ENCODE measurements at places on chromosomes 2 and 18. TPM values are rescaled to one million over a fixed set of nuclear protein-coding genes. Genes with fewer than 3 reads are reported as not detected.

DNA sequence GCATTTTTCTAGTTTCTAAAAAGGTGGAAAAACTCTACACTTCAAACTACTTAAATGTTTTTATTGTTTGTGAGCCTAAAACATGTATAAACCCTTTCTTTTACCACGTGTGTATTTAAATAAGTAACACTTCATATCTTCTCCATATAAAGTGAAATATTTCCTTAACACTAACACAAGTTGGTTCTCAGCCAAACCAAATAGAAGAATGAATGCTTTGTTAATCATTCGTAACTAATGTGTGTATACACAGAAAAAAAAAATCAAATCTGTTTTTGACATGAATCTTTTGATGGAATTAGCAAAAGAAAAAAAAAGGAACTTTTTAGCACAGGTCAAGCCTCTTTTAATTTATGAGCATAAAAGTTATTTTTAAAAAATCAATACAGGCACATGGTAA, 89.3 kb downstream of the EHBP1 start:
- DNase-seq, result no peak

Gene EMX1
- 0.28 TPM for total RNA-seq

DNA sequence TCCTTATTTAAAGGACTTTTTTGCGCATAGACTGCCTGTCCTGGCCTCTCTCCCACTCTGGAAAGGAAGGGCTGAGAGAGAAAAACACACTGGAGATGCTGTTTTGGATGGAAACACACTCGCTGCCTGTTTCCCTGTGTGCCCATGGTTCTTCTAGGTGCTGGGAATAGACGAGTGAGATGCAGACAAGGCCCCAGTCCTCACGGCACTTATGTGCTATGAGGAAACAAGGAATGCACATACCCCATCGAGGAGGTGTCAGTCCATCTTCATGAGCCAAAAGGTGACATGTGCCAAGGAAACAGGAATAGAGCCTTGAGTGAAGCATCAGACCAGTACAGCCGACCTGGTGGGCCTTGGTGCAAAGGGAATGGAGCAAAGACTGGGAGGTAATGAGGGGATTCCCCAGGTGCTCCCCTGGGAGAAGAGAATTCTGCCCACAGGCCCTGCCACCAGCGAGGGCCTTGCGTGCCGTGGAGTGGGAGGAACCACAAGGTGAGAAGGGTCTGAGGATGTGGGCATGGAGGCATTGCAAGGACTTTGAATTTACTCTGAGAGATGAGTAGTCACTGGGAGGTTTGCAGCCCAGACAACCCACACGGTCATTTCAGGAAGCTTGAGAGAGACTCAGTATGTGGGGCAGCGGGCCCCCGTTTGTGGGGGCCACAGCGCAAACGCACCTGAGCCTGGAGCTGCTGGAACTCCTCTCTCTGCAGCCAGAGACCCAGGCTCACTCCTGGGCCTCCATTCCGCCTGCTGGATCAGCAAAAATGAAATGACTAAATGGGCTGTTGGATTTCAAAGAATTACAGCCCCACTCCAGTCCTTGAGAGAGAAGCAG, 197.5 kb upstream of the COPS8 start:
- DNase-seq, result no peak

- DNase-seq, result no peak
Observed at GRCh38 chr2:237603718-237604362, 13.3 kb upstream of the RAB17 start.

Gene DNER
- total RNA-seq, result 0.70 TPM

- DNase-seq, result no peak
Observed at GRCh38 chr2:233319256-233319655, 11.6 kb downstream of the SAG start.

Gene CCDC85A
- total RNA-seq, result 0.04 TPM

DNA sequence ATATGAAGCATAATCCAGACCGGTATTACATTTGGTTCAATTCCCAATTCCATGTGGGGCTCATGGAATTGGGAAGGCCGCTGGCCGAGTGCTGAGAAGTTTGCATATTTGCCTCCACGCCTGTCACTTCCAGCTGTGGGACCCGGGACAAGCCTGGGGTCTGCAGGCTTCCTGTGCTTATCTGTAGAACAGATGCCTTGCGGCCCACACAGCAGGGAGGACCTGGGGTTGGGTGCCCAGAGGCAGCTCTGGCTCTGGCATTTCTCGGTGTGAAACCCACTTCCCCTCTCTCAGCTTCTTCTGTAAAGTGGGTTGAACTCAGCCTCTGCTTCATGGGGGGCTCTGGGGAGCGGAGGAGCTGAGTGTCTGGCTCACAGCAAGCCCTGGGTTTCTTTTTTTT, 97.9 kb downstream of the SH3BP4 start:
- DNase-seq, result no peak

- DNase-seq, result peak; percentile 75
Observed at GRCh38 chr2:85551698-85552678, 9.3 kb downstream of the GGCX start.

Gene RIOK3
- 23.1 TPM for total RNA-seq

Gene LDLRAD4
- total RNA-seq, result 23.9 TPM

DNA sequence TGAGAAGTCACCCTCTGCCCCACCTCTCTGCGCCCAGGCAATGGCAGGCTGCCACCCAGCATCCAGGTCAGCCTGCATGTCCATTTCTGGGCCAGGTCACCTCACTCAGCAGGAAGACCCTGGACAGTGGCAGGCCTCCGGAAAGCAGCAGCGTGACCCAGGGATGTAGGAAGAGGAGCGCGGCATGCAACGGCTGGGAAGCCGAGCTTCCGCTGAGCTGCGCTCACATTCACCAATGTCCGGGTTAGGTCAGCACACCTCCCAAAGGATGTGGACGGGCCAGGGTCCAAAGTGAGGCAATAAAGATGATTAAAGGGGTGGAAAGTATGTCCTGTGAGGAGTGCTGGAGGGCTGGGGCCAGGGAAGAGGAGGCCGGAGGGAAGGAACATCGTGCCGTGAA, 174.5 kb downstream of the CTIF start:
- DNase-seq, result no peak

DNA sequence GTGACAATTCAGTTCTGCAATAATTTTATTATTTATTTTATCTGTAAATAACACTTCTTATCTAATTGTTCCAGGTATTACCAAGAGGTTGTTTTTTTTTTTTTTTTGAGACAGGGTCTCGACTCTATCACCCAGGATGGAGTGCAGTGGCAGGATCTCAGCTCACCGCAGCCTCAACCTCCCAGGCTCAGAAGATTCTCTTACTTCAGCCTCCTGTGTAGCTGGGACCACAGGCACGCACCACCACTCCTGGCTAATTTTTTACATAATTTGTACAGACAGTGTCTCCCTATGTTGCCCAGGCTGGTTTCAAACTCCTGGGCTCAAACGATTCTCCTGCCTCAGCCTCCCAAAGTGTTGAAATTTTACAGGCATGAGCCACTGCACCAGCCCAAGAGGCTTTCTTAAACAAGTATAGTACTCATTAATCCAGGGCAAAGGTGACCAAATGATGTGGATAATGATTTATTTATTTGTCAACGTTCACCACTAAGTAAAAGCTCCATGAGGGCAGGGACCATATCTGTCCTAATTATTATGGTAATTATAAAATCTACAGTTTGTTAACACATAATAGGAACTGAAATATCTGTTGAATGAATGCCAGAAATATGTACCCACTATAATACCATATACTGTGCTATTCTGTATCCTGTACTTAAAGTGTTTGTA, 12.0 kb downstream of the STK17B start:
- no peak for DNase-seq

DNA sequence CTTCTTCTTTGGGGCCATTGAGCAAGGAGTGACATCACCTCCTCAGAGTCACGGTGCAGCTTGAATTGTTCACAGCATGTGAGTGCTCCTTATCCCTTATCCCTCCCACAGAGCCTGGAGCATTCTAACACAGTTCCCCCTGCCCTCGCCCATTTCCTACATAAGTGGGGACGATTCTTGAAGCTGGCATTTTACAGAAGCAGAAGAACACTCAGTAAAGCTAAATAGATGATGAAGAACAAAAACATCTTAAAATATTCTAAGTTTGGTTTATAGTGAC, 135.8 kb upstream of the APCDD1 start:
- peak; percentile 53 for DNase-seq

DNA sequence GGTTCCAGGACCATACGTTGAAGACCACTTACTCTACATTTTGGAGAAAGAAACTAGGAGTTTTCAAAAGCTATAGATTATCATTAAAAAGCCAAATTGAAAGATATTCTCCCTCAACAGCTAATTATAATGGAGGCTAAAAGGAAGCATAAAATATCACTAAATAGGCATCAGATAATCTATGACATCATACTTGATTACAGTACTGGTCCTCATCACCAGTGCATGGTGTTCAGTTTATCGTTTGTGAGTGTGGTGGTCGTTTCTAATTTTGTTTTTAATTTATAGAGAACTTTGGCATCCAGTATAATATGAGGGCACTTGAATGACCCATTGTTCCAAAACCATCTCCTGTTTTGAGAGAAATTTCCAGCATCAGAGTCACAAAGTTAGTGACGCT, 80.9 kb downstream of the HNRNPLL start:
- DNase-seq, result no peak

GRCh38 chr18:79744625-79745024, 53.1 kb upstream of the KCNG2 start:
- DNase-seq, result no peak

Measured in H7 (cell line).